NAMALWA (cell line): ENCODE measurements at places on chromosomes 4 and X.

DNA sequence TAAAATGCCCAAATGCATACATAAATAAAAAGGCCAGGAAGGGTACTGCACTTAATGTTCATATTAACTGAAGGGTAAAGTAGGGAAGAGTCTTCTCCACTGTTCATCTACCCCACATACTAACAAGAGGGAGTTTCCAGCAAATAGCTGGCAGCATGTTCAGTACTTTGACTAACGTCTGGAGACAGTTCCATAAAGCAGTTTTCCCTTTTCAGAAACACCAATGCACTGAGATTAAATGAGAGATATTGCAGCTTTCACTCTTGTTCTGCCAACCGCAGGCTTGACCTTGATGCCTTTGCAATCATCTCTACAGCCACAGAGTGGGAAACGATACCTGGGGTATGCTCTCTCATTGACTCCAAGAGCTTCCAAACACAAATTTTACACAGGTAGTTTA, 2123.1 kb upstream of the TENM3 start:
- DNase-seq = no peak

DNA sequence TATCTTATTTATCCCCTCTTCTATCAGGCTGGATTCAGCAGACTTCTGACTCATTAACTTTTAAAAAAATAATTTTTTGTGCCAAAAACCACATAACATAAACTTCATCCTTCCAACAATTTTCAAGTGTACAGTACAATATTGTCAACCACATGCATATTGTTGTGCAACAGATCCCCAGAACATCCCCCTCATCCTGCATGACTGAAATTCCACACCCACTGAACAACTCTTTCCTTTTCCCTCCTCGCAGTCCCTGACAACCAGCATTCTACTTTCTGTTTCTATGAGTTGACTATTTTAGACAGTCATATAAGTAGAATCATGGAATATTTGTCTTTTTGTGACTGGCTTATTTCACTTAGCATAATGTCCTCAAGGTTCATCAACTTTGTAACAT, 2.2 kb upstream of the MID2 start:
- DNase-seq = no peak

- no peak for DNase-seq
Measured at GRCh38 chr4:62927574-62927973, 1481.7 kb downstream of the TECRL start.

DNA sequence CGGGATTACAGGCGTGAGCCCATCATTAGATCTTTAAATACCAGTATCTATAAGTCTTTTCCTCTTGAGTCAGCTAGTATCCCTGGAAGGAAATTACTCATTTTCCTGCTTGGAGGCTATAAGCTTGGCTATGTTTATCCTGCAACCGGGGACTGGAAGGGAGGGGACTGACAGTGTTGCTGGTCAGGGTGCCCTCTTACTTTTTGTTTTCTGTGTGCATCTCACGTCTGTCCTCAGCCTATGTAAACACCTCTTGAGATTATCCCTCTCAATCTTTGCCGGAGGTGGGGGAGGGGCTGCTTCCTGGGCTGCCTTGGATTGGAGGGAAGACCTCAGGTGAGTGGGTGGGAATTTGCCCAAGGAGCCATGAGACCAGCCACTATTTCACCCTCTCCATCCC, 37.0 kb downstream of the HTT start:
- no peak for DNase-seq

- no peak for DNase-seq
Measured at GRCh38 chrX:48590203-48591103, 6.8 kb upstream of the WDR13 start.
